ENCODE measurements at places on chromosomes 12 and 14.

GRCh38 chr12:116426391-116427136 is 132.6 kb upstream of the MAP1LC3B2 start:
- peak; percentile 94 for DNase-seq

DNA sequence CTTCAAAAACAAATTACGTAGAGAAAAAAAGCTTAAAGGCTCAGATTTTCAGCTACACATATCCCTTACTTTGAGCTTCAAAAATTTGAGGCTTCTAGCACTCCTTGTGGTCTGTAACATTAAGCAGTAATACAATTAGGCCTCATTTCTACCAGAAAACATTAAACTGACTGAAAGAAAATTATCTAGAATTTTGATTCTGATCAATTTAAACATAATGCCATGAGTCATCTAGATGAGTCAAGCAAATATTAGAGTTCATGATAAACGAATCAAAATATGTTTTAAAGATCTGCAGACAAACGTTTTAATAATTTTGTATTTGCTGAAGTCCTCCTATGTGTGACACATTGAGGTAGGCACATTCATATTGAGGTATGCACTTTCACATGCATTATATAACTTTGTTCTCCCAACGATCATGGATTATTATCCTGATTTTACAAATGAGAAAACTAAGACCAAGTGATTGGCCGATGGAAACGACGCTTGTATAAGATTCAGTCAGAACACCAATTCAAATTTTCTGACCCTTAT is 4.3 kb downstream of the OSBPL8 start:
- DNase-seq = peak; percentile 19

- no peak for DNase-seq
Observed at GRCh38 chr12:95402096-95402495, 71.9 kb upstream of the METAP2 start.

DNA sequence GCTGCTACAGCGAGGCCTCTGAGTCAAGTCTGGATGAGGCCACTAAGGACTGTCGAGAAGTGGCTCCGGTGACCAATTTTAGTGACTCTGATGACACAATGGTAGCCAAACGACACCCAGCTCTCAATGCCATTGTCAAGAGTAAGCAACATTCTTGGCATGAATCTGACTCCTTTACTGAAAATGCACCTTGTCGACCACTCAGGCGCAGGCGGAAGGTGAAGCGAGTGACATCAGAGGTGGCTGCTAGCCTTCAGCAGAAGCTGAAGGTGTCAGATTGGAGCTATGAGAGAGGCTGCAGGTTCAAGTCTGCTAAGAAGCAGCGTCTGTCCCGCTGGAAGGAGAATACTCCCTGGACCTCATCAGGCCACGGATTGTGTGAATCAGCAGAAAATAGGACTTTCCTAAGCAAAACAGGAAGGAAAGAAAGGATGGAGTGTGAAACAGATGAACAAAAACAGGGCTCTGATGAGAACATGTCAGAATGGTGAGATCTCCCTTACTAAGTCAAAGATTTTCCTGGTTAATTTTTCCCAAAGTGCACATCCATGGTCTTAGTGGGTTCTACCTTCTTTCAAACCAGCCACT is 2.9 kb downstream of the GPATCH2L start:
- no peak for DNase-seq

- no peak for DNase-seq
Observed at GRCh38 chr14:57921377-57921776, 55.5 kb upstream of the SLC35F4 start.

DNA sequence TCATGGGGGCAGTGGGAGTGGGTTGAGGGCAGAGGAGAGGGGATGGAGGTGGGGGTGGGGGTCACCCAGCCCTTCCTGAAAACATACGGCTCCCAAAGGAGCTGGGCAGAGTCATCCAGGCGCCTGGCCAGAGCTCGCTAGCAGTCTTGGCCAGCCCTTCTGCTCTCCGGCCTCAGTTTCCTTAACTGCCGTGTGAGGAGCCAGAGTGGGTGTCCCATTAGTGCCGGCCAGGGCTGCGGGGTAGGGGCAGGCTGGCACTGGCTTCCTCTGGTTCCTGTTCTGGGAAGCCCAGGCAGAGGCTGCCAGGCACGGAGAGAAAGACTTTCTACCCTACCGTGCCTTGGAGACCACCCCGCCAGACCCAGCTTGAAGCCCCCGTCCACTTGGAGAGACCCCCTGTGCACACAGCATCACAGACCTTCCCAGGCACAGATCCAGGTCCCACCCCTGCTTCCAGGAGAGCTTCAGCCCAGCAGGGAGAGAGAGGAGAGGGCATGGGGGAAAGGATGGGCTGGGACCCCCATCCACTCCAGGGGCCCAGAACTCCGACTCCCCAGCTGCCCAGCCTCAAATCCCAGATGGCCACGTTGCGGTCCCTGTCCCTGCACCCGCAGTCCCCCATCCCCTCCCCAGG is 93.3 kb downstream of the RFLNA start:
- no peak for DNase-seq

GRCh38 chr12:89080793-89081465 is 271.4 kb downstream of the DUSP6 start:
- peak; percentile 30 for DNase-seq

DNA sequence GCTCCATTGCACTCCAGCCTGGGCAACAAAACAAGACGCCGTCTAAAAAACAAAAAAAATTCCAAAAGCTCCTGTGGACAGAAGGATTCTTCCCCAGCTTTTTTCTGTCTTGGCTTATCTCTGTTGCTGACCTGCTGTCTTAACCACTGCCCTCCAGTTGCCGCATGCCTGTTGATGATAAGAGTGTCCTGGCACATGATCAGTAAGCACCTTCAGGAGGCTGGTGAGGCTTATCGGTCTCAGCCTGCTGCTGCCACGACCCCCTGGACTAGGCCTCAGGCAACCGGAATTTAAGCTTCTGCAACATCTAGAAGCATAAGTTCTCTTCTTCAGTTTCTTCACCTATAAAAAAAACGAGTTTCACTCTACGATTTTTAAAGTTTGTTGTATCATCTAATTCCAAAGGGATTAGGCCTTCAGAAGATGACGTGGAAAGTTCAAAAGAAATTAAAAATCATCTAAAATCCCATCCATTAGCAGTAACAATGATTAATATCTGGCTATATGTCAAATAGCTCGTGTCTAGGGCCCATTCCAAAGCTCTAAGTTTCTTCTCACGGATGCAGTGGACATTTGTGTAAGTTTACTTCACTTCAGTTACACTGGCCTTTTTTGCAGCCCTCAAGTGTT is 46.4 kb downstream of the RESF1 start:
- peak; percentile 17 for DNase-seq

DNA sequence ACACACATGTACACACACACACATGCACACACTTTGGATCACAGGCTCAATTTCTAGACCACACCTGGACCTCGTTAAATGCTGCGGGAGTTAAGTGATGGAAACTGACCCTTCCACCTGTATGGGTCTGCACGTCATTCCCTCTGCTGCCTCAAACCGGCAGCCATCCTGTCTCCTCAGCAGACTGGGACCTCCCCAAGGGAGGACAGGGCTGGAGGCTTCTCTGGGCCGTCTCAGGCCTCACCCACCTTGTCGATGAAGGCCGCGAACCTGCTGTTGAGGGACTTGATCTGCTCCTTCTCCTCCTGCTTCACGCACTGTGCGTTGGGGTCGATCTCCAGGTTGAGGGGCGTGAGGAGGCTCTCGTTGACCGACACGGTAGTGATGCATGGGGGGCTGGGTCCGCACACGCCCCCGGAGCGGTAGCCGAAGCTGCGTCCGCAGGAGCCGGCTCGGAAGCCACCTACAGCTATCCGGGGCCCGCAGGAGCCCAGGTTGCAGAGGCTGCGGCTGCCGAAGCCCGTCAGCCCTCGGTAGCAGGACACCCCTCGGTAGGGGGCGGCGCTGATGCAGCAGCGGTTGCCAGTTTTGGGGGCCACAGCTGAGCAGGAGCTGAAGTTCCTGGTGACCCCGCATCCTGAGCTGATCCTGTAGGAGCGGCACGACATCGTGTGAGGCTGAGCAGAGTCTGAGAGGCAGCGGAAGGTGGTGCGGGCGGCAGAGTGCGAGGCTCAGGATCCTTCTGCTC is at the start of gene KRT85:
Gene KRT85 (minus strand): TSS at position 744 of the 748 bp plus-strand sequence. CDS start 76 bp downstream, at position 668.
- DNase-seq = no peak

DNA sequence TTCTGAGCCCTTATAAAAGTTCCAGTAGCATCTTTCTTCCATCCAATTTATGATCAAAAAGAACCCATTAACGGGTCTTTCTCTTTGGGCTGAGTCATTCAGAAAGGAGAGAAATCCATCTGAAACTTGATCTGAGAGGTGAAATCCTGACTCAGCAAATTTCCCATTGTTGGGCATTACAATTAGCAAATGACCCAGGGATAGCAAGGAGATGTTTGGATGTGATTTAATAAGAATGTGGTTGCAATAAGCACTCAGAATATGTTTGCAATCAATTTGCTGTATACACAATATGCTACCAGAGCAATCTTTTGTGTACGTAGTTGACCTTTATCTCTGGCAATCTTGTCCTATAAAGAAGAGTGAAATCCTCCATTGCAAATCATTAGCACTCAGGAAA is 122.7 kb downstream of the CCDC60 start:
- no peak for DNase-seq

GRCh38 chr12:50927766-50928224 is 24.5 kb upstream of the HIGD1C start:
- DNase-seq = no peak

DNA sequence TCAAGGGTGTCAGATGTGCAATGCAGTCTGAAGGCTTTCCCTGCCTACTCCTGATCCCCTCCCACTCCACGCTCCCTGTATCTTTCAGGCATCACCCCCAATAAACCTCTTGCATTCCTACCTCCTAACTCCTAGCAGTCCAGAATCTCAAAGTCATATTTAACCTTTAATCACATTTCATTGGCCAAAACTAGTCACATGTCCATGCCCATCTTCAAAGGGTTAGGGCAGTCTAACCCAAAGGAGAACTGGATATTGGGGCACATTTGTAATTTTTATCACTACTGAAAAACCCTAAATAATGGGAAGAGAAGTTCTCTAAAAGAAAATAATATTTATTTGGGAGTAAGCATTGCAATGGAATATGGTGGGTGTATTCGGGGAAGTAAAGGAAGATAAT is 5.4 kb upstream of the C12orf75 start:
- no peak for DNase-seq

DNA sequence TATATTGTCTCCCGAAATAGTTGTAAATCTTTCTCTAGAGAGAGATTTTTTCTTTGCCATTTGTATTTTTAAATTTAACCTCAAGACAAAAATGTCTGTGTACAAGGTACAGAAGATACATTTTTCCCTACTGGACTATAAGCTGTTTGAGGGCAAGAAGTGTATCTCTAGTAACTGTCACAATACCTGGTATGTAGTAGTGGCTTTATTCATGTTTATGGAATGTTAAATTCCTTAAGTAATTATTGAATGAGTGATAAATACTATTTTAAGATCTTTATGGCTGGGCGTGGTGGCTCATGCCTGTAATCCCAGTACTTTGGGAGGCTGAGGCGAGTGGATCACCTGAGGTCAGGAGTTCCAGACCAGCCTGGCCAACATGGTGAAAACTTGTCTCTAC is 24.4 kb upstream of the CDK17 start:
- no peak for DNase-seq

GRCh38 chr12:104863296-104863948 is 94.7 kb downstream of the SLC41A2 start:
- no peak for DNase-seq

DNA sequence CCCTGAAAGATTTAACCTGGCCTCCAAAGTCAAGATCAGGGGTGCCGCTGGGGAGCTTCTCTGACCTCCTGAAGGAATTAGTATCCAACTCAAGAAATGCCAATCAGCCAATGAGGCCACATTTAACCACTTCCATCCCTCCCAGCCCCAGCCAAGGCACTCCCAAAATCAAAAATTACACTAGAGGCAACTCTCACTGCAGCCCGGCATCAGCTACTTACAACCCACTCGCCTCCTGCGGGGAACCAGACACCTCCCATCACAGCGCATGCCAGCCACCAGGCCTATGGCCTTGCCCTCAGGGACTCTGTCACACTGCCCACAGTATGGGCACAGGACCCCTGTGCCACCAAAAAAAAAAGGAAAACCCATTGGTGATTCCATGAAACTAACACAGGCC is 62.3 kb upstream of the DDX11 start:
- no peak for DNase-seq

Data from choroid plexus epithelial cell (primary cell).